Stimulated activated effector memory CD8-positive, alpha-beta T cell treated with anti-CD3 and anti-CD28 coated beads, Interleukin-12 subunit alpha, Interleukin-12 subunit beta, amount 100 ng/mL, for 72 hours (primary cell): ENCODE measurements at places on chromosomes 5 and 9.
A peak's percentile ranks its signal among the peaks of the same experiment; 100 is the strongest.

- DNase-seq, result no peak
Measured at GRCh38 chr5:135446206-135446605, 942 bp downstream of the DCANP1 start.

GRCh38 chr5:14902826-14903560 lies 31.4 kb upstream of the ANKH start:
- DNase-seq, result no peak

GRCh38 chr5:2442496-2443354 lies 308.8 kb downstream of the IRX2 start:
- no peak for DNase-seq

GRCh38 chr5:170438581-170438980 lies 49.4 kb upstream of the KCNMB1 start:
- DNase-seq, result no peak

DNA sequence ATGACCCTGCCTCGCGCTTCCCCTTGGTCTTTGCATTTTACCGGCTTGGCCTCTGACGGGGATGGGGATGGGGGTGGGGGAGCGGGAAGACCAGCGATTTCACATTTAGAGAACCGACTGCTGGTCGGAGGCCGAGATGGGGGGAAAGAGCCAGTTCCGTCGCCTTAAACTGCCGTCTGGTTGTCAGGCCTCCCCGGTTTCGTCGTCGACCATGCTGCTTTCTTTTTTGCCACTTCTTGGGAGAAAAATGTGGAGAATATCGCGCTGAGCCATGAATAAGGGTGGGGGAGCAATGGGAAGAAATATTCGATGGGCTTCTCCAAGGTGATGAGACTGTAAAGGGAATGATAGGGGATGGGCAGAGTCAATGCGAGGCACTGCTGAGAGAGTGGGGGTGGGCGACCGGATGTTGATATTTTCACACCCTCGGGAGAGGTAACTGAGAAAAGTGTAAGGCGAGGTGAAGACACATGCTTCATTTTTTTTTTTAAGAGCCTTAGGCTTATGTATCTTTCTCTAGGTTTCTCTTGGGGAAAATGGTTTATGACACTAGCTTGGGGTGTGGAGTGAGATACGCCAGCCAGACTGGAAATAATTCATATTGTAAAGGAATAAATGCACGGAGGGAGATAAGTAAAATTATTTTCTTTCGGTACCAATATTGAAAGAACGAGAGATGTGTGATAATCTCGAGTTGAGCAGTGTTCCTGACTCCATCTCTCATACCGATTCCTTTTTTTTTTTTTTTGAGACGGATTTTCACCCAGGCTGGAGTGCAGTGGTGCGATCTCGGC lies 1.1 kb downstream of the KIF2A start:
- peak; percentile 82 for DNase-seq

GRCh38 chr5:179374506-179375235 lies 29.4 kb upstream of the ADAMTS2 start:
- no peak for DNase-seq

- DNase-seq, result no peak
Measured at GRCh38 chr5:10333154-10334006, 20.1 kb upstream of the MARCHF6 start.

DNA sequence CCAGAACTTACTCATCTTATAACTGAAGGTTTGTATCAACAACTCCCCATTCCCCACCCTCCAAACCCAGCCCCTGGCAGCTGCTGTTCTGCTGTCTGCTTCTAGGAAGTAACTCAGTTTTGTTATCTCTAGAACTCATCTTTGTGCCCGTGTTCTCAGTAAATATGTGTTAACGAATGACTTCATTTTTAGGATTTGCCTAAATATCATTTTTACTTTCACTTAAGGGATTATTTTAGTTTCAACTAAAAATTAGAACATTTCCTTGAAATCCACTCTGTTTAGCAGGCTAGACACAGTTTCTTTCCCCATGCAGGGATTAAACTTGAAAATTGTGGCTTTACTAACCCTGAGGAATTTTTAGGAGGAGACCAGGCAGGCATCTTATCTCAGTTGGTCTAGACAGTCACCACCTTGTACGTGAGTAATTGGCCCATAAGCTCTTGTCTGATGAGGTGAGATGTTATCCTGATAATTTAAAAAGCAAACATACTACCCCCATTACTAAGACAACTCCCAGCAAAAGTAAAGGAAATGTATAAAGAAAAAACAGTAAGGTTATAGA lies 68.2 kb upstream of the TNFAIP8 start:
- DNase-seq, result no peak

GRCh38 chr9:91770229-91770628 lies 179.8 kb downstream of the ROR2 start:
- DNase-seq, result no peak

- DNase-seq, result no peak
Measured at GRCh38 chr9:88745276-88746001, 210.5 kb downstream of the NXNL2 start.

DNA sequence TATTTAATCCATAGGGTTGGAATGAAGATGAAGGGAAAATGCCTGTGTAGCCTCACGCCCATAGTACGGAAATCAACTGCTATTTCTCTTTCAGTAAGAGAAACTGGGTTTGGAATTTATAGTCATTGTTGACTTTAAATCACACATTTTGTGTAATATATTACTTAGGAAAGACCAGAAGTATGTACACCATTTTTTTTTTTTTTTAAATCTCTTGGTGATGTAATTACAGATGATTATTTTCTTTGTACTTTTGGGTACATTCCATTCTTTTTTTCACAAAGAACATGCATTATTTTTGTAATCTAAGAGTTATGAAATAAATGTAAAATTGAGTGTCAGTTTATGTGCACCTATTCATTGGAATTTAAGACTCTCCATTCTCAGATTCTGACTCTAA lies 45.7 kb downstream of the POC5 start:
- DNase-seq, result no peak

GRCh38 chr9:93427655-93428379 lies 23.7 kb upstream of the FAM120A start:
- no peak for DNase-seq
